Nephron progenitor cell (in vitro differentiated cells): ENCODE measurements at places on chromosomes 16 and 17.

DNA sequence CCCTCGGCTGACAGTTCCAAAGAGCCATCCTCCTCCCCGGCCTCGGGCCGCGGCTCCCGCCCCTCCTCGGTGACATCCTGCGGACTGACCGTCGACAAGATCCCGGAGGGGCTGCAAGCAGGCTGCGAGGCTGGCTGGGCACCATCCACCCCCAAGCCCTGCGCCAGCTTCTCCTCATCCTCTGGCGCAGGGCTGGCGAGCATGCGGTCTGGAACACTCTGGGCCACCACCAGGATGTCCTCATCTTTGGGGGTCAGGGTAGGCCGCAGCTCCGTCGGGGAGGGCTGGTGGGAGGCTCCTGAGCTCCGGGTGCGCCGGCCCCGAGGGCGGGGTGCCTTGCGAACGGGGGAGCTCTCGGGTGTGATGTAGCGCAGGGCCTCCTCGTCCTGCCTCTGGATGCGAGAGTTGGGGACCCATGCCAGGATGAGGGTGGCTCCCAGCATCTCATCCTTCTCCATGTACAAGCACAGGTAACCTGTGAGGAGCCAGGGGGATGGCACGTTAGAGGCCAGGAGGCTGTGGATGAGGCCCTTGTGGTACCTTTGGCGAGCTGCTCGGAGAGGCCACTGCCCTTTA is 25.3 kb downstream of the TBC1D16 start:
- H3K27ac ChIP-seq, result no peak overlapping the region
- no peaks in the 10 kb centered on the region for H3K27me3 ChIP-seq
- peaks cover 8% of the 10 kb centered on the region for H3K4me1 ChIP-seq
- peaks cover 25% of the 10 kb centered on the region for H3K36me3 ChIP-seq

- H3K27me3 ChIP-seq, result peaks cover 71% of the 10 kb centered on the region
- H3K4me1 ChIP-seq, result peaks cover 52% of the 10 kb centered on the region
- no peak overlapping the region for H3K27ac ChIP-seq
- H3K4me3 ChIP-seq, result peak overlapping the region; percentile 23
- no peak for DNase-seq
- no peaks in the 10 kb centered on the region for H3K36me3 ChIP-seq
Measured at GRCh38 chr17:41735744-41736143, 1.3 kb upstream of the HAP1 start.

GRCh38 chr17:4895657-4896331 is 3.5 kb upstream of the C17orf107 start:
- peak overlapping the region; percentile 64 for H3K27ac ChIP-seq
- no peak overlapping the region for H3K4me3 ChIP-seq
- peaks cover 11% of the 10 kb centered on the region for H3K27me3 ChIP-seq
- peaks cover 29% of the 10 kb centered on the region for H3K36me3 ChIP-seq
- peaks cover 51% of the 10 kb centered on the region for H3K4me1 ChIP-seq

DNA sequence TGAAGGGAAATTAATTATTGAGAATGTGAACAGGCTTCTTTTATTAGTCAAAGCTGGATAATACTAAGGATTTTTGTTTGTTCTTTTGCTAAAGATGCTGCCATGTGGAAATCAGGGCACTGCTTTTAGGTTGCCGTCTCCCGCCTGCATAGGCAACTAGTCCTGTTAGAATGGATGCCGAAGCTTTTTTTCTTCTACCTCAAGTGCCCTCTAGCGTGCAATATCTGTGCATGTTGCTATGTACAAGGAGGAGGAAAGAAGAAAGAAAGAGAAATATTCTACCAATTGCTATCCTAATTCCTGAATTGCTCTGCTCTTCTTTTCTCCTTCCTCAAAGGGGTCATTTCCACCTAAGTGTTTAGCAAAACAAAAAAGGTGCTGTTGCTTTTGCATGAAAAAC is 5.2 kb upstream of the CDH8 start:
- H3K4me1 ChIP-seq, result peaks cover 15% of the 10 kb centered on the region
- H3K4me3 ChIP-seq, result no peak overlapping the region
- H3K27ac ChIP-seq, result no peak overlapping the region
- peak; percentile 36 for DNase-seq
- no peaks in the 10 kb centered on the region for H3K36me3 ChIP-seq
- H3K27me3 ChIP-seq, result peaks cover 37% of the 10 kb centered on the region

GRCh38 chr16:88692861-88693260 is 6.6 kb upstream of the SNAI3 start:
- H3K27ac ChIP-seq, result no peak overlapping the region
- peaks cover 5% of the 10 kb centered on the region for H3K4me1 ChIP-seq
- peaks cover 40% of the 10 kb centered on the region for H3K27me3 ChIP-seq
- no peak for DNase-seq

GRCh38 chr16:3431779-3432219 is 11.5 kb downstream of the ZNF597 start:
- no peak overlapping the region for H3K4me3 ChIP-seq
- no peak overlapping the region for H3K27ac ChIP-seq
- H3K4me1 ChIP-seq, result no peaks in the 10 kb centered on the region
- H3K27me3 ChIP-seq, result peaks cover 30% of the 10 kb centered on the region
- no peak for DNase-seq
- H3K36me3 ChIP-seq, result peaks cover 16% of the 10 kb centered on the region

- no peaks in the 10 kb centered on the region for H3K36me3 ChIP-seq
- H3K4me1 ChIP-seq, result peaks cover 23% of the 10 kb centered on the region
- DNase-seq, result no peak
- H3K27ac ChIP-seq, result no peak overlapping the region
Measured at GRCh38 chr17:66369830-66370229, 67.4 kb downstream of the PRKCA start.

GRCh38 chr16:54289242-54289944 is 2.8 kb upstream of the IRX3 start:
- H3K27me3 ChIP-seq, result peaks cover 85% of the 10 kb centered on the region
- peak overlapping the region; percentile 83 for H3K4me3 ChIP-seq
- H3K4me1 ChIP-seq, result peaks cover 43% of the 10 kb centered on the region

- H3K36me3 ChIP-seq, result peaks cover 4% of the 10 kb centered on the region
- H3K27me3 ChIP-seq, result peaks cover 9% of the 10 kb centered on the region
- H3K4me3 ChIP-seq, result peak overlapping the region; percentile 62
- no peak for DNase-seq
- peak overlapping the region; percentile 7 for H3K27ac ChIP-seq
Measured at GRCh38 chr17:43655693-43656255, 5.9 kb downstream of the MEOX1 start.

DNA sequence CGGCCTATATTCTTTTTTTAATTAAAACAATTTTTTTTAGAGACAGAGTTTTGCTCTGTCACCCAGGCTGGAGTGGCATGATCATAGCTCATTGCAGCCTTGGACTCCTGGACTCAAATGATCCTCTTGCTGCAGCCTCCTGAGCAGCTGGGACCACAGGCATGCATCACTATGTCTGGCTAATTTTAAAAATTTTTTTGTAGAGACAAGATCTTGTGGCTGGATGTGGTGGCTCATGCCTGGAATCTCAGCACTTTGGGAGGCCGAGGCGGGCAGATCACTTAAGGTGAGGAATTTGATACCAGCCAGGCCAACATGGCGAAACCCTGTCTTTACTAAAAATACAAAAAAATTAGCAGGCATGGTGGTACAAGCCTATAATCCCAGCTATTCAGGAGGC is 54.8 kb upstream of the MSI2 start:
- H3K4me1 ChIP-seq, result peaks cover 13% of the 10 kb centered on the region
- peaks cover 3% of the 10 kb centered on the region for H3K27me3 ChIP-seq
- H3K4me3 ChIP-seq, result no peak overlapping the region
- no peak overlapping the region for H3K27ac ChIP-seq
- H3K36me3 ChIP-seq, result no peaks in the 10 kb centered on the region
- no peak for DNase-seq

DNA sequence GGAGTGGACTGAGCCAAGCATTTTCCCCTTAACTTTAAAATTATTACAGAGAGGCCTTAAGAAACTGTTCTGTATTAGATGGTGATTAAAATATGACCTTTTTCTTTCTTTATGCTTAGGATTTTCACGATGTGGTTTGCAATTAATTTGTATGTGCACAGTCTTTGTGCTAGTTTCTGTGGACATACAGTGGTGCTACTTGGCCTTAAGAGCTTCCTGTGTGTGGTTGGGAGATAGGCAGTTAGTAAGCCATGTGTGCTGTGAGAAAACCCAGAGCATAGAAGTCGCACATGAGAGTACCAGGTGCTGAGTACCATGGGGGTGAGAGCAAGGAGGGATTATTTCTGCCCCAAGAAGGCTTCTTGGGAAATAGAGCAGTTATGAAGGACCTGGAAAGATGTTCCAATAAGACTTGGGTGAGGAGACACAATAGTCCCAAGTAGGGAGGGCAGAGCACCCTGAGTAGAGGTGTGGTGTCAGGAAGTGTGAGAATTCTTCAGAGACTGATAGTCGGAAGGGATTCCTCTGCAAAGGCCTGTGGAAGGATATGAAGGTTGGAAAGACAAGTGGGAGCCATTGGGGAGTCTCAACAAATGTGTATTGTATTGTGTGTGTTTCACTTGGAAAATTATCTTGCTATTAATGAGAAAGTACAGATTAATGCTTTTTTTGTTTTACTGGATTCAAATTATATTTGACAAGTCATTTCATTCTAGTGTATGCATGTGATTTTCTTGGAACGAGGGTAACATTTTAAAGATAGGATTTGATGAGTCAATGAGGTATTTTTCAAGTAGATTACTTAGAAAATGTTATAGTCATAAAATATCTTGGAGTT is 239.9 kb downstream of the PRKCA start:
- no peak overlapping the region for H3K4me3 ChIP-seq
- peak overlapping the region; percentile 44 for H3K27ac ChIP-seq
- peaks cover 30% of the 10 kb centered on the region for H3K4me1 ChIP-seq

DNA sequence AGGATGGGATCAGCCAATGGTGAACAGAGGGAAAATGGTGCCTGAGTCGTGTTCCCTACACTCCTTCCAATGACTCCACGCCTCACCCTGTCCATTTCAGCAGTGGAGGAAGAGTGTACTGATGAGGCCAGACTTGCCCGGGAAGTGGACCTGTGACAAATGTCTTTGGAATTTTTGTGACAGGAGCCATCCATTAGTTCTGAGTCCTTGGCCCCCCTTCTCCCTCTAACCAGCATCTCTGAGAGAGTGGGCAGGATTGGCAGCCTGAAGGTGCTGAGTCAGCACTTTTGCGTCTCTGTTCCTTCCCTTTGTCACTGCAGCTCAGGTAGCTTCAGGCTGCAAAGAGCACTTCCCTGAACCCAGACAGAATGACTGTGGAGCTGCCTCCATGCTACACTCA is 30.8 kb downstream of the BEAN1 start:
- peaks cover 12% of the 10 kb centered on the region for H3K4me1 ChIP-seq
- H3K27ac ChIP-seq, result no peak overlapping the region
- no peak overlapping the region for H3K4me3 ChIP-seq
- peaks cover 25% of the 10 kb centered on the region for H3K27me3 ChIP-seq
- no peaks in the 10 kb centered on the region for H3K36me3 ChIP-seq

DNA sequence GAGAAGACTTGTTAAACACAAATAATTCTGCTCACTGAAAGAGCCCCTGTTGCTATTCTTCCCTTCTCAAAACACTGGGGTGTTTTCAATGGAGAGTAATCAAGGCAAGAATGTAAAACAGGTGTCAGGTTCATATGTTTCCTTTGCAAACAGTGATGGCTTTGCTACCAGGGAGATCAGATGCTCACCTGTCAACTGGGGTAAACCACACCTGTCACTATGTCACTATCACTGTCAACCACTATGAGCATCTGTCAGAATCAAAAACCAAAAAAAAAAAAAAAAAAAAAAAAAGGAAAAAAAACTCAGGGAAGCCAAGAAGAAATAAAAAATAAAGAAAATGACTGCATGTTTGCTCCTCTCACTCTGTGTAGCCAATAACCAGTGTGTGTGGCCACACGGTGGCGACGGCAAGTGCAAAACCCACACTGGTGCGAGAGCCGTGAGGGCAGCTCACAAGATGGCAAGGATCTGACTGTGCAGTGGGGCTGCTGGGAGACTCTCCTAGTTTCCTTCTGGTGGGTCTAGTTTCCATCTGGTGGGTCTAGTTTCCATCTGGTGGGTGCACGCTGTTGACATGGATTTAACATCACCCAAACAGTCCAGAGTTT is 22.7 kb downstream of the USP22 start:
- peaks cover 8% of the 10 kb centered on the region for H3K4me1 ChIP-seq
- H3K27ac ChIP-seq, result peak overlapping the region; percentile 87
- H3K4me3 ChIP-seq, result no peak overlapping the region
- H3K36me3 ChIP-seq, result peaks cover 89% of the 10 kb centered on the region
- DNase-seq, result no peak

- no peak overlapping the region for H3K4me3 ChIP-seq
- DNase-seq, result no peak
- H3K27ac ChIP-seq, result no peak overlapping the region
- peaks cover 74% of the 10 kb centered on the region for H3K4me1 ChIP-seq
- H3K36me3 ChIP-seq, result no peaks in the 10 kb centered on the region
Measured at GRCh38 chr17:50831471-50831928, 3.9 kb upstream of the WFIKKN2 start.

DNA sequence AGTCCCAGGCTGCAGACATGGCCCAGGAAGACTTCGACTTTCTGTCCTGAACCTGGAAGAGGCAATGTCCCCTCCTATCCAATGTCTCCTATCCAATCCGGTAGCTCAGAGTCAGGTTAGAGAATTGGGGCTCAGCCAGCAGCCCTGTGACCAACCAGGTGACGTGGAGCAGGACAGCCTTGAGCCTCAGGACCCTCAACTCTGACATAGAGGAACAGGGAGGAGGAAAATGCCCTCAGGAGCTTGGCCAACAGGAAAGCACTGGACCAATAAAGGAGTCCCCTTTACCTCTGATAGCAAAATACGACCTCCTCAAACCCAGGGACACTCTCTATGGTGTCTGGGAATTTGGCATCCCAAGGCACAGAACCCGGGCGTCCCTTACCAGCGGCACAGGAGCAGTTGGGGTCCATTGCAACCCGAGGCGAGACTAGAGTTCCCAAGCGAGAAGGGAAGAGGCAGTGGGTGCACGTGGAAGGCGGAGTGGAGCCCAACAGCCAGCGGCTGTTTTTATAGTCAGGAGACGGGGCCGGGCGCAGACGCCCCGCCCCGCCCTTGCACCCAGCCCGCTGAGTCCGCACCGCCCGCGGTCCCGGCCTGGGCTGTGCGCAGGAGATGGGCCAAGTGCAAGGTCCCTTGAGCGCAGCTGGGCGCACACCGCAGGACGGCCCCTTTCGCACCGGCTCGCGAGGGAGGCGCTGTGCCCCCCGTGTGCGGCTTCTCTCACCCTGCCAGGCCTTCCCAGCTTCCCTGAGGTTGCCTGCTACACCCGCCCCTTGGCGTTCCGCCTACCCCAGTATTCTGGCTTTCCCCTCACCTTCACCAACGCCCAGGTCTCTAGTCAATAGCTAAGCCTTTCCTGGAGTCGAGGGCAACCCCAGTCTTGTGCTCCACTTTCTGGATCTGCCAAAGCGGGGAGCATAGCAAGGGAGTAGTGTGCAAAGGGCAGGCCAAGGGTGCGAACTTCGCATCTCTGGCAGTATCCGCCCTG is at the start of gene MT1G:
Gene MT1G (minus strand): TSS at position 485 of the 991 bp plus-strand sequence. CDS start 72 bp downstream, at position 413.
- DNase-seq, result peak; percentile 40
- H3K4me3 ChIP-seq, result no peak within 1 kb of the TSS
- no peaks in the 10 kb centered on the region for H3K36me3 ChIP-seq
- H3K27ac ChIP-seq, result no peak within 1 kb of the TSS
